ENCODE measurements at places on chromosomes 5 and 9.

DNA sequence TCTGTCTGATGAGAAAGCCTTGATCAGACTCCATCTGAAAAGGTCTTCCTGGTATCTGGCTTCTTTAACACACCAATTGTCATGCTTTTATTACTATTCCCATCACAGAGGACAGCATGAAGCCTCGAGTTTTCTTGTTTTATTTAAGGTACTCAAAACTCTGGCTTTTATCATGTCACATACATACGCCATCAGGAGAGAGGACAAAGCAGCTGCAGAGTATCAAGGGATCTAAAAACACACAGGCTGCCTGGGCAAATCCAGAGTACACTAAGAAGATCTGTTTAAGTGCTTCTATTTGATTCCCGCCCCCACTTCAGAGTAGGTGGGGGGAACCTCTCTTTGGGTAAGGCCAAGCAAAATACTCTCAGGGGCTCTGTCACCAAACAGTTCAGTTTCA lies 277.2 kb downstream of the SPOCK1 start:
- no peak for DNase-seq

DNA sequence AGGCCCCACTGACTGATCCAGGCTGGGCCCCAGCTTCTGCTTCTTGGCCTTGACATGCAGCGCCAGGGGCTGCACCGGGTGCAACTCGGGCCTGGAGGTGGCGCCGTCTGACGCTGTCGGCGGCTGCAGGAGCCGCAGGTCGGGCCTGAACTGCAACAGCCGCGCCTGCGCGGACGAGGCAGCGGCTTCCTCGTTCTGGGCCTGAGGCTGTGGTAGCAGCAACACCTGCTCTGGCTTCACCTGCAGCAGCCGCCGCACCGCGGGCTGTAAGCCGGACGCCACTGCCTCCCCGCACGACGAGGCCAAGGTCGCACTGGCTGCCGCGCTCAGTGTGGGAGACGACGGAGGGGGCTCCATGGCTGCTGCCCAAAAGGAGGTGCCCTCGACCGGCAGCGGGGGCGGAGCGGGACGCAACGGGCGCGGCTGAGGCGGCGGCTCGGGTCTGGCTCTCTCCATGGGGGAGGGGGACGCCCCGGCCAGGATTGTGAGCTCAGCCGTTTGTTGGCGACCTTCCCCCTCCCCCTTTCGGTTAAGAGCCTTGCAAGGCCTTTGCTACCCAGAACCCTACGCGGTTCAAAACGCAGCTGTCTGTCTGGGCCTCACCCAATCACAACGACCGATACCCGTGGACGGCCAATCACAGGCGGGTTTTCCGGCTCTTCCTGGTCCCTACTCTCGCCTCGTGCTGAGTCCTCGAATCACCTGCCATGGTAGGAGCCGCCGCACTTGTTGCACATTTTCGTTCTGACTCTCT lies 438 bp downstream of the SOX30 start:
- DNase-seq: no peak

DNA sequence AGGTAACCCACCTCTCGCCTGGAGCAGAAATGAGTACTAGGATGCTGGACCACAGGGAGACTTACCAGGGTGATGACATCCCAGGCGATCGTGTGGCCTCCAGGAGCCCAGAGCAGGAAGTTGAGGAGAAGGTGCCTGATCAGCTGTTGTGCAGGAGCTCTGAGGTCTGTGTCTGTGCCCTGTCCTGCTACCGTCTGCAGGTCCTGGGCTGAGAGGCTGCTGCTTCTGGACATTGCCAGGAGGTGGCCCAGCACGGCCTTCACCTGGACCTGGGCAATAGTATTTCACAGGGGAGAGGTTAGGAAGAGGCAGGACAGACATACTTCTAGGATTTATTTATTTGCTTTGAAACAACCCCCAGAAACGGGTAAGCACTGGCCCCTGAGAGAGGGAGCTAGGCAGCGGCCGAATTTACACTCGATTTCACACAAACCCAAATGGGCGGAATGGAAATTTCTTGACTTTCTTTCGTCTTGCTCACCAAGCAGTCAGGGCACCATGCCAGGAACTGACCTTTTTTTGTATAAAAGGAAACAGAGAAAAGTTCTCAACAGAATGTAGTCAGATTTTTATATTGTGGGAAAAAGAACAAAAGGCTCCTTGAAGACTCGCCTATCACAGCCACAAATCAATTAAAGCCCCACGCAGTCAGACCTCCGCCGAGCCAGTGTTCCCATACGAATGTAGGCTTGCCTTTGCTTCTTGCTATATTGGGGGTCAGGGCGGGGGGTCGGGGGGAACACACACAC lies 210.3 kb downstream of the FANCC start:
- DNase-seq: peak; percentile 62

- DNase-seq: no peak
Observed at GRCh38 chr9:6920041-6920440, 162.3 kb downstream of the KDM4C start.

GRCh38 chr5:10564838-10565784 lies 1.2 kb downstream of the ANKRD33B start:
- DNase-seq: no peak
